ENCODE measurements at places on chromosomes 7 and 10.
A peak's percentile ranks its signal among the peaks of the same experiment; 100 is the strongest.

DNA sequence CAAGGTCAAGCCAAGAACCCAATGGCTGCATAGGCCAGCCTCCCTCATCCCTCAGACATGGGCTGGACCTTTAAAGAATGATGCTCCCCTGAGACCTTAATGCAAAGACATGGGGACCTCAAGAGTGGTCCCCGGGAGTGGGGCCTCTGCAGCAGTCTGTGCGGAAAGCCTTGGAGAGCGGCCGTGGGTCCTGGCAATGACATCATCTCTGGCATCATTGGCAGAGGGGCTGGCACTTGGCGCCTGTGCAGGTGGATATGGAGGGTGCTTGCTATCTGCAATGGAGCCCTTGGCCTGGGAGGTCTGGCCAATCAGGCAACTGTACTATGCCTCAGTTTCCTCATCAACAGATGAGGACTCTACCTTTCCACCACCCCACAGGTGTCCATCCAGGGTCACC, 365.5 kb upstream of the MKI67 start:
- no peak for DNase-seq

DNA sequence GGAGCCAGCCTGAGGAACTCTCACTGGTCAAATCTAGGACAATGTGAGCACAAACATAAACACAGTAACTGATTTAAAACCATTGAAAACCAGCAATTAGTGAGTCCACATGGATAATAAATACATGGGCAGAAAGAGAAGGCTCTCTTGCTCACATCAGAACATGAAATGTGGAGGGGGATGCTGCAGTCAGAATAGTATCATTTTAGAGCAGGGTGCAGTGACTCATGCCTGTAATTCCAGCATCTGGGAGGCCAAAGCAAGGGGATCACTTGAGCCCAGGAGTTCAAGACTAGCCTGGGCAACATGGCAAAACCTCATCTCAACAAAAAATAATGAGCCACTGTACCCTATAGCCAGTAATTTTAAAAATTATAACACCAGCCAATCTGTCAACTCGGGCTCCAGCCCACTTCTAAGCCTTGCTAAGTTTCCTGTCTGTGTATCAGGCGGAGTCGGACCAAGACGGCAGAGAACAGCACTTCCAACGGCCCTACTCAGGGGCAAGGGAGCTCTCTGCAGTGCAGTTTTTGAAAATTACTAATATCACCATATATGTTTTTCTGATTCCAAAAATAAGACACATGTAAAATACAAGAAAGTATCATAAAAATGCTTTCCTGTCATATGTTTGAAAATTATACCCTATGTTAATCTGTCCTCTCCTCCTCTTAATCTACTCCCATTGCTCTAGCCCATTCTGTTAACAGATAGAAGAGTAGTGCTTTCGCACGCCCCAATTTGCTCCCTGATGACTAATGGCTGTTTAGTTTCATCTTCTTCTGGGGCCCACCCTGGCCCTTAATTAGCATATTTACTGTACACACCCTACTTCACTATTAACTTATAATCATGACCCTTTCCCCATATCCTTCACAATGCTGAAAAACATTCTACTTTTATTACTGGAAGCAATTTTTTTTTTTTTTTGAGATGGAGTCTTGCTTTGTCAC, 17.1 kb downstream of the URGCP start:
- DNase-seq = no peak

- DNase-seq = no peak
Observed at GRCh38 chr10:32618482-32618881, 172.5 kb downstream of the CCDC7 start.

DNA sequence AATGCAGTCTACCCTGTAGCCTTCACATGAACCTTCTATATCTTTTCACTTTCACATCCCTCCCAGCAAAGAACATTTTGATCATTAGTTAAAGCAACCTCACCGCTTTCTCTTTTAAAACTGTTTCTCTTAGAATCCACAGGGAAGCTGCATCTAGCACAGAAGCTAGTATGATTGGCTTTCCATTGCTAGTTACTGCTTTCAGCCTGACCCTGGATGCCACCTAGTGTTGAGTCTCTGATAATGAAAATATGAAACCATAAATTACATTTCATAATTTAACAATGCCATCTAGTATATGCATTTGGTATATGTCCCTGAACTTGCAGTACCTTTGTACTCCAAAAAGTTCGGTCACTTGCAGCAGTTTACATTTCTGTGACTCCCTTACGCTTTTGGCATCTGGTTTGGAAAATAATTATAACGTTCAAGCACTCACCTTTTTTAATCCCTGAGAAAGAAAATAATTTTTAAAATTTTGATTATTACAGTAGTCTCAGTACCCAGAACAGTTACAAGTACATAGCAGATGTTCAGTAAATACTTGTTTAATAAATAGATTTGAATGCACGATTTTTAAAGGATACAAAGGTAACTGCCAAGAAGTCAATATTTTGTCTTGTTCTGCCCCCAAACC, 22.7 kb downstream of the CISD1 start:
- DNase-seq = peak; percentile 53

GRCh38 chr10:8912108-8912507, 857.6 kb downstream of the GATA3 start:
- no peak for DNase-seq

DNA sequence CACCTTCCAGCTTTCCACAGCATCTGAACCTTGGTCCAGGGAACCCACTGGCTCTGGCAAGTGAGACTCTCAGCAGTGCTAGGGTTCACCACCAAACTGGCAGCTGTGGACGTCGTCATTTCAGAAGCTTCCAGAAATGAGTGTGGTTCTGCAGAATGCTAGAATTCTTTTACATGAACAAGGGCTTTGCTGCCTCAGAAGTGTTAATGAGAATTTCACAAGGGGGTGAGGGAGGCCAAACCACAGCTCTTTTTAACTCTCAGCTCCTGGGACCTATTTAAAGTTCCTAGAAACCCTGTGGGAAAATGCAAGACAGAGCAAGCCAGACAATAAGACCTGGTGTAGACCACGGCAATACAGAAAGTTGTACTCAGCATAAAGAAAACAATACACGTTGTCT, 129.3 kb upstream of the BET1 start:
- peak; percentile 79 for DNase-seq

DNA sequence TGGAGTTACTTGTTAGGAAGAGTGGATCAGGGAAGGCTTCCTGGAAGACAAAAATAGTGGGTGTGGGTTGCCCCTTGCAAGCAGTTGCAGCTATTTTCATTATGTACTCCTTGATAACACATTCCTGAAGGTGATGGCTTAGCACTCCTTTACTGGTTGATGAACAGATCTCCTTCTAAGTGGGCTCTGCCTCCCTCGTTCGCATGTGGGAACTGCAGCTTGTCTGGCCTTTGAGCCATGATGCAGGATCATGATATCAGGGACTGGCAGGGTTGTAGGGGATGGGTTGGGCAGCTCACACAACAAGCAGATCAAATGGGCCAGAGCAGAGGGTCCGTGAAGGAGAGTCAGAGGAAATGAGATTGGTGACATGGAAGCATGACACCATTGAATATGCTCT, 28.8 kb upstream of the LRRC4 start:
- DNase-seq = no peak

GRCh38 chr7:92763636-92764423, 72.5 kb downstream of the CDK6 start:
- no peak for DNase-seq
